ENCODE measurements at places on chromosomes 2 and 18. TPM values are rescaled to one million over a fixed set of nuclear protein-coding genes. Genes with fewer than 3 reads are reported as not detected.

C2orf81 gene
- total RNA-seq = not detected

DIPK1C gene
- total RNA-seq = 0.12 TPM

IMPACT gene
- total RNA-seq = 6.1 TPM

SKOR2 gene
- not detected for total RNA-seq

EDAR gene
- 0.62 TPM for total RNA-seq

RGPD3 gene
- not detected for total RNA-seq

ARHGAP25 gene
- total RNA-seq = 6.6 TPM

IL36A gene
- not detected for total RNA-seq

SLC4A5 gene
- 2.1 TPM for total RNA-seq

POMC gene
- 4.2 TPM for total RNA-seq

SCTR gene
- not detected for total RNA-seq

SLC9A4 gene
- not detected for total RNA-seq

MARCHF4 gene
- not detected for total RNA-seq

ELOA2 gene
- not detected for total RNA-seq

ZC3H6 gene
- 14.7 TPM for total RNA-seq

GRCh38 chr2:25127646-25128045 is 40.7 kb downstream of the POMC start:
- DNase-seq = peak; percentile 36

DNA sequence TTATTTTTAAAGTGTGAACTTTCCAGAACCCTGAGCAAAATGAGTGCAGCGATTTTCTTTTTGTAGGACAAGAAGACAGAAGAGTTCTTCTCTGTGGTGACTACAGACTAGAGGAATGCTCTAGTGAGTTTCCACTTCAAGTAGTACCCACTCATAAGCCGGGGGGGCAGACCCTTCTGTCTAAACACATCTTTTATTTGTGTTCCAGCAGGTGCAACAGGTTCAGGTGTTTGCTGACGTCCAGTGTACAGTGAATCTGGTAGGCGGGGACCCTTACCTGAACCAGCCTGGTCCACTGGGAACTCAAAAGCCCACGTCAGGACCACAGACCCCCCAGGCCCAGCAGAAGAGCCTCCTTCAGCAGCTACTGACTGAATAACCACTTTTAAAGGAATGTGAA is 25.2 kb downstream of the PTRHD1 start:
- no peak for DNase-seq

- no peak for DNase-seq
These were observed 2.4 kb downstream of the SMCHD1 start for GRCh38 chr18:2657788-2658458.

GRCh38 chr18:10354241-10354811 is 100.1 kb upstream of the APCDD1 start:
- no peak for DNase-seq

DNA sequence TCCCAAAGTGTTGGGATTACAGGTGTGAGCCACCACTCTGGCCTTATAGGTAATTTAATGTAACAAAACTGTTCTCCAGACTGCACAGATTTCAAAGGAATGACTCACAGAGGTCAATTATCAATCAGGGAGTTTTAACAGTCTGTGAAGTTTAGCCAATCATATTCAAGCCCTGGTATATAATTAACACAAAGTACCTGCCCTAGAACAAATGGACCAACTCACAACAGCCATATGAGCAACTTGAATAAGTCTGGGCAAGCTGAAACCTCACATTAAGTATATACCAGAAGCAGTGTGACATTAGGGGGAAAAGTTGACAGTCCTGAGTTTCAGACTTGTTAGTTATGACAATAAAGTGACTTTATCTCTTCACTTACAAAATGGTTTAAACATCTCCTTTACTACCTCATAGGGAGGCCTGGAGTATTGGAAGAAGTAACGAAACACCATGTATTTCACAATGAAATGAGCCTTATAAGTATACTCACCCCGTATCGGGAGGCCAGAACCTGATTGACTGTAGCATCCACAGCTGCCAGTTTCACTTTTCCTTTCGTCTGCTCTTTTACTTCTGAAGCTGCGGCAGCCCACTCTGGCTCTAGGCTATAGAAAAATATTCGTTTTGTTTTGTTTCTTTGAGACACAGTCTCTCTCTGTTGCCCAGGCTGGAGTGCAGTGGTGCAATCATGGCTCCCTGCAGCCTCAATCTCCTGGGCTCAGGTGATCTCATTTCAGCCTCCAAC is 22.2 kb downstream of the PDIA6 start:
- no peak for DNase-seq

DNA sequence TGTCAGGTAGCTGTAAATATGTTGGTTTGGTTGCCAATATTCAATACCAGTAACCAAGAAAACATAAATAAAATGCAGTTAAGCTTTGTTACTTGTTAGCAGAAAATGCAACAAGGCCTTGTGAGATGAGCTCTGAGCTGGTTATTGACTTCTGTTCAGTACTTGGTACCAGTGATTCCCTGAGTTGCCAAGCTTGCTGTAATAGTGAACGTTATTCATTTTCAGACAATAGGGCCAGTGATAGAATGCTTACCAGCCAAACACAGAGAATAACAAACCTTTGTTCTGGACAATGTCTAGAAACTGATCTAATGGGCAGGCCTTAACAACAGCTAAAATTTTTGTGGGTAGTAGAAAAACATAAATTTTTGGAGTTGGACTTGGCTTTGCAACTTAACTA is 29.5 kb downstream of the RASGRP3 start:
- no peak for DNase-seq

GRCh38 chr2:236360496-236360895 is 96.3 kb upstream of the ASB18 start:
- DNase-seq = no peak

GRCh38 chr2:3217646-3218045 is 160.0 kb downstream of the EIPR1 start:
- DNase-seq = no peak

- peak; percentile 43 for DNase-seq
These were observed 52.9 kb downstream of the TRIB2 start for GRCh38 chr2:12769492-12770105.

- no peak for DNase-seq
These were observed 24.1 kb upstream of the HNMT start for GRCh38 chr2:137940154-137940553.

- no peak for DNase-seq
These were observed 141.3 kb downstream of the PXDN start for GRCh38 chr2:1603059-1603458.

DNA sequence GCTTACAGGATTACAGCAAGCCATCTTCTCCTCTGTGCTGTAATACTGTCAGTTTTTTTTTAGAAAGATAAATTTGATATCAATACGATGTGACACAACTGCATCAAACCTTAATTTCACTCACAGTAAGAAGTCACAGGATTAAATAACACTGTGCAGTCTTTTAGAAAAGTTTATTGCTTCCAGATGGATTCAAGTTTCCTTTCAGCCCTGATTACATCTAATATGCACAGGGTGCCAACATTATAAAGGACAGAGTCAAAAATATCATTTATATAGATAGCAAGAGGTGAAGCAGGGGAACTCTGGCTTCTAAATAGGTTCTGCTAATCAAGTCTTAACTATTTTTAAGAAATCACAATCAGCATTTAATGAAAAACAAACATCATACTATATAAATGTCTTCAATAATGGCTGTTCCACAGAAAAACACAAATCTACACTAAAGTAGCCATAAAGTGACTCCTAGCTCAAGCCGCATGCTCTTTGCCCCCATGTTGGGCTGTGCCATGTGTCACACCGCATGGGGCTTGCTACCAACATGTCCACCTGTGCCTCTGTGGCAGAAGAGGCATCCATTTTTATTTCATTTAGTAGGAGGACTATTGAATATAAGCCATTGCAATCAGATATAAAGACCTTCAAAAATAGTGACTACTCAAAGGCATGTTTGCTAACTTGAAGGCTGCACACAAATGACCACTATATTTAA is 35.0 kb downstream of the CERKL start:
- DNase-seq = no peak

GRCh38 chr2:176768185-176768584 is 444.4 kb upstream of the HNRNPA3 start:
- DNase-seq = peak; percentile 40

GRCh38 chr2:40700231-40700954 is 248.5 kb upstream of the SLC8A1 start:
- no peak for DNase-seq

- DNase-seq = no peak
These were observed 184.8 kb downstream of the DIS3L2 start for GRCh38 chr2:232146294-232146693.

GRCh38 chr2:136004965-136005364 is 19.5 kb upstream of the DARS1 start:
- DNase-seq = no peak

GRCh38 chr18:68757126-68757525 is 40.8 kb upstream of the CCDC102B start:
- no peak for DNase-seq

GRCh38 chr2:48572816-48573215 is 42.9 kb downstream of the STON1 start:
- no peak for DNase-seq

GRCh38 chr18:22169889-22170420 is 566 bp downstream of the GATA6 start:
- DNase-seq = peak; percentile 53

GRCh38 chr2:69061525-69061924 is 48.5 kb downstream of the ANTXR1 start:
- DNase-seq = no peak

- DNase-seq = no peak
These were observed 349.7 kb downstream of the SATB2 start for GRCh38 chr2:199108056-199108455.

DNA sequence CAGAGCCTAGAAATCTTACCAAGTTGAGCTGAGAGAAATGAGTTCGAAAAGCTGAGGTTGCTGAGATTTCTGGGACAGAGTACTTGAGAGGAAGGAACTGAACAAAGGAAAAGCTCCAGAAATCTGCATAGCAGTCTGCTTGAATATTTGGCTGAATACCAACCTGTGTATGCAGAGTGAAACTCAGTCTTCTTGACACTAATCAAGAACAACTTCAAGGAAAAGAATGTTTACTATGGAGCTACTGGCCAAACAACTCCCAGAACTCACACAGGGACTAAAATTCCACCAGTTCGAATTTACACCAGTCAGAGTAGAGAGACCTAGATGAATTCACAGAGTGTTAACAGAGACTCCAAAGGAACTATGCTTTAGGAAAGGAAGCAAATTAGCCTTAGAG is 66.5 kb downstream of the USP37 start:
- no peak for DNase-seq

DNA sequence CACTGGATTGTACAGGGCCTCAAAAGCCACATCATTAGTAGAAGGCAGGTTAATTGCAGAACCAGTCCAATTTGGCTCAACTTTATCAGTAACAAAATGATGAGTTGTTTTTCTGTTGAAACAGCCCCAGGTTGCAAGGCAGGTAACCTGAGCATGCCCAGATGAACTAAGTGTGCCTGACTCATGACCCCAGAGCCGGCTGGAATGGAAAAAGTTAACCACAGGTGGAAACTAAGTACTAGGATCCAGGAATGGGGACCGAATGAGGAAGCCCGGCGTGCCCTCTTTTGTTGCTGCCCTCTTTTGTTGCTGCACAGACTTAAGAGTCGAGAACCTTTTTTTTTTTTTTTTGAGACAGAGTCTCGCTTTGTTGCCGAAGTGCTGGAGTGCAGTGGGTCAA is 79.5 kb upstream of the YWHAQ start:
- no peak for DNase-seq

DNA sequence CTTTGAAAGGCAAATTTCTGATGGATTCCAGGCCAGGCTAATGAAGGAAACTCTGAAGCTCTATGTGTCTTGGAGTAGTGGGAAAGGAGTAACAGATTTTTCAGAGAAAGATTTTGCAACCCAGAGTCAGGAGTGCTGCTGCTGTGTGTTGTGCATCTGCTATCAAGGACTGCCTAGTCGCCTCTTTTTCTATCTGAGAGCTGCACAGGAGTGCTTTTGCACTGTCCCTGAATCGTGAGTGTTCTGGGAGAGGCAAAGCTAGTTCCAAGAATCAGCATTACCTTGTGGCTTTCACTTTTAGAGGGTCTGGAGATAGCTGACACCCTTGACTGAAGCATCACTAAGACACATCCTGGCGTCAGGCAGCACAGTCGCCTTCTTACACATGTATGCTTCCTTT is 336.4 kb downstream of the PARD3B start:
- DNase-seq = no peak

DNA sequence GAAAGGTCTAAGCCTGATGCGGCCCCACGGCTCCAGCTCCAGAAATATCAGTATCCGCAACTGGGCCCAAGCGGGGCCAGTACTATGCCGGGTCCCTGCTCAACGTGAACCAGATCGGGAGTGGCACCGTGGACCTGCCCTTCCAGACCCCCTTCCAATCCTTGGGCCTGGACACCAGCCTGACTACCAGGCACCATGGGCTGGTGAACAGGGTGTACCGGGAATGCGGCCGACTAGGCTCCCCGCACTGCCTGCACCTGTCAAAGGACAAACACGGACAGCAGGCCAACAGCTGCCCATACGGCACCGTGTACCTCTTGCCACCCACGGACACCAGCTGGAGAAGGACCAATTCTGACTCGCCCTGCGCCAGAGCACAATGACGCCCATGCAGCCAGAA is 1196.9 kb upstream of the CHAC2 start:
- DNase-seq = no peak

DNA sequence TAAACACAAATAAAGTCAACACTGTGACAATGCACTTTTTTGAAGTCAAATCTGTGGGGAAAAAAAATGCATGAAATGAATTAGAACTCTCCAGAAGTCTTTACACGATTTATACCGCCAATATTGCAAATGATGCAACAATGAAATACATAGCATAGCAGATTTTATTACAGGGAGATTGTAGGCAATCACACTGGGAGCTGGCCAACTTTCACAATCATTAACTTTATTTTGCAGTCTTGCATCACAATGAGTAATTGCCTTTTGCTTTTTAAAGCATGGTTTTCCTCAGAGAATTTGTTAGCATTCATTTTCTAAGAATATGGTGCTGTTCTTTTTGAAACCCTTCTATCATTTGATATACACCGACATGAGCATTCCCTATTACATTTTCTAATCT is 366.4 kb upstream of the FSIP2 start:
- DNase-seq = no peak

- DNase-seq = no peak
These were observed 280.2 kb downstream of the STK39 start for GRCh38 chr2:167966937-167967913.

DNA sequence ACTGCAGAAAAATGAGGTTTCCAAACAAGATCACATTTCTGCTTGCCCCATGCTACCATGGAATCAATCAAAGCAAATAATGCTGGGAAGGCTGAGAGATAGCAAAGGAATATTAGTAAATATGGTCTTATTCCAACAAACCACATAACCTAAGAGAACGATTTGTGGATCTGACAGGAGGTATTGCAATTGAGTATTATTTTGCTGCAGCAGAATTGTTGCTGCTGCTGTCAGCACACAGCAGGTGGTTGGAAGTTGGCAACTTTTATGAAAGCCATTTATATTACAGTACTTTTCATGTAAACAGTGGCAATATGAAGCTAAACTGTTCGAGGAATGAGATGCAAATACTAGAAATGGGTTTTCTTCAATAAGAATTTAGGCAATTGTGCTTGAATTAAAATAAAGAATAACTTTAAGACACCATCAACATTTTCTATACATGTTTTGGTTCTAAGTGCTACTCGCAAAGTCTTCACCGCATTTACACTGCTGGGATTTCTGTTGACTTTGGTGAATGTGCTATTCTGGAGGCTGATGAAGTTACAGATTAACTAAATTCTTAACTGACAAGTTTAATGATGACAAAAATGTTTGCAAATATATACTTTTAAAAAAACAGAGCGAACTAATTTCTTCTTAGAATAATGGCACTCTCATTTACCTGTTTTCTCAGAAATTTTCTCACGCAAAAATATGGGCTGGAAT is 1285.7 kb downstream of the CNTNAP5 start:
- no peak for DNase-seq
